ENCODE measurements at places on chromosomes 7 and 10. TPM values are rescaled to one million over a fixed set of nuclear protein-coding genes. Genes with fewer than 3 reads are reported as not detected.
A peak's percentile ranks its signal among the peaks of the same experiment; 100 is the strongest.

Gene ADAM12
- 5.5 TPM for total RNA-seq

Gene SFR1
- total RNA-seq, result 6.5 TPM

Gene CYP2C19
- not detected for total RNA-seq

Gene SORCS1
- 1.4 TPM for total RNA-seq

DNA sequence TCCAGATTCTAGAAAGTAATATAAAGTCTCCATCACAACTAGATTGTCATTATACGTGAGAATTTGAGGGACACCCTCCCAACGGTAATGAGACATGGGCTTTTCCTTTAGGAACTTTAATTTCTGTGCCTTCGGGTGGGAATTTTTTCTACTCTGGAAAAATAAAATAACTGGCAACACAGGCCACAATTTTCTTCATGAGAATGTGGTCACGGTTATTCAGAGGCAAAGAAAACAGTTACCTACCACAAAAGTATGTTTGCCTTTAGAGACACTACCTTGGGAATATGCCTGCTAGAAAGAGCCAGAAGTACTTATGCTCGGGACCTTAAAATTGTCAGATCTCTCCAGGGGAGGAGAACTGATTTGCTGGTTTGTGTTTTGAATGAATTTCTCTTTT, 99.4 kb downstream of the ITGA8 start:
- DNase-seq, result no peak

DNA sequence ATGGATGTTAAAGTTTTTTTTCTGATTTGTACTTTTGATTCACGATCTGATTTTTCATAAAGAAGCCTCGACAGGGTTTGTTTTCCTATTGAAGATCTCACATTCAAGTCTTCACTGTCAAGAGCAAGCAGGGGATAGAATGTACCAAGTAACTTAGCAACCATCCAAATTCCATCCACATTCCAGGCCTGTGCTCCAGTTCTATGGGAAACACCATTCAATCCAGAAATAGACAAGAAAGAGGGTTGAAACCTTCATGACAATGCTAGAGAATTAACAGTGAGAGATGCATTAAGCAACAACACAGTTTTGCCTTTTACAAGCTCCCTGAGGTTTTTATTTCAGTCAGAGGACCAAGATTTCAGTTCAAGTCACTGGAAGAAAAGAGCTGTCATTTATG, 300.2 kb downstream of the NEBL start:
- DNase-seq, result no peak

GRCh38 chr7:111012799-111013675, 77.9 kb upstream of the LRRN3 start:
- DNase-seq, result no peak

DNA sequence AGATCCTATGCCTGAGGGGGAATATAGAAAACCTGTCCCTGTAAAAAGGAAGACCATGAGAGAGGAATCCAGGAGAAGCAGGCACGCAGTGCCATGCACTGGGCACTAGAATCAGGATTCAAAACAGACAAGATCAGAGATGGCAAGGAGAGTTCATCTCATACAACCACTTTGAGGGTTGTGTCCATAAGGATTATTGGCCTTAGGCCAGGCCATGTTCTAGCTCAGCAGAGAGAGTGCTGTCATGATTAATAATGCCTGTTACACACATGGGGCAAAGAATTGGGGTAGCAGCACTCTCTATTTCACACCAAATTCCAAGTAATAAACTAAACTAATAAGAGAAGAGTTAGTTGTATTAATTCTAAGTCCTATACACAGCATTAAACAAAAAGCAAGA, 29.1 kb downstream of the EZH2 start:
- no peak for DNase-seq

DNA sequence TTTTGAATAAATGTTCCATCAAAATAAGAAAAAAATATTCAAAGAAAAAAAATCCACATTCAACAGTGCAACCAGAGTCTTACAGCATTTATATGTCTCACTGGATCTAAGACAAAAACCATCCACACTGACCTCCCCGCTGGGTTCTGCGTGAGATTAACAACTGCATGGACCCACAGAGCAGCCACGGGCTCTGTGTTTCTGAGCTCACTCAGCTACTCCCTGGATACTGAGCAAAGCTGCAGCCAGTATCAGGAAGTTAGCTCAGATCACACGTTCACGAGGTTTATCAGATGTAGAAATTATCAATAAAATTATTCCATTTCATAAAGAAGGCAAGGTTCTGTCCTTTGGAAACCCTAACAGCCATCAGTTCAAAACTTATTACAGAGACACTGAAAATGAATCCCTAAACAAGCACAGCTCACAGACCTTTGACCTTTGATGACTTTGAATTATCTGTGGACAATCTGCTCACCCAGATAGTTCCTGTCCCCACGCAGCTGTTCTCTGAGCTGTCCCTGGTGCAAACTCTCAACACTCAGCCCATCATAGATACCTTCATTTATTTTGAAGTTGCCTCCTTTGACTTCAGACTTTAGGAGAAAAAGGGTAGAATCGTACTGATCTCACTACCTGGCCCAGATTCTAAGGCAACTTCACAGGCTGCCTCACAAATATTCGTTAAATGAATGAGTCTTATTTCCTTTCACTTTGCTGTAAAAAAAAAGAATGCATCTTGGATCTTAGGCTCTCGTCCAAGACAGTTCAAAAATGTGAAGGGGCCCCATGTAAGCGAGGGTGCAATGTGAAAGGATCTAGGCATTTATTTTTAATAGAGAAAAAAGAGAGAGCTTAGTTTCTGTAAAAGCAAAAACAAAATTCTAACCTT, 67.7 kb upstream of the SVIL start:
- DNase-seq, result no peak

DNA sequence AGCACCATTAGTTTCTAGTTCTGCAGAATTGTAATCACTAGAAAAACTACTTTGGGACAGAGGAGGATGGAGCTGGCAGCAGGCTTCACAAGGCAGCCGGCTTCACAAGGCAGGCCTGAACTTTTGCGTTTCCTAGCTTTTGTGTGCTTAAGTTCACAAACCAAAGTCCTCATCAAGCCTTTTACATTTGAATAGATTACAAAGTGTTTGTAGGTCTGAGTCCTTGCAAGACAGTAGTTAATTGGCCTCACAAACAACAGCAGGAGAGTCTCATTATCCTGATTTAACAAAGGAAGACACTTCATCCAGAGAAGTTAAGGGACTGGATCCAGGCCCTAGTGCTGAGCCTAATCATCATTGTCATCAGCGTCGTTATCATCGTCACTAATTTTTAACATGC, 147.8 kb upstream of the AUTS2 start:
- DNase-seq, result no peak

GRCh38 chr7:94301024-94301586, 93.6 kb upstream of the COL1A2 start:
- peak; percentile 89 for DNase-seq

DNA sequence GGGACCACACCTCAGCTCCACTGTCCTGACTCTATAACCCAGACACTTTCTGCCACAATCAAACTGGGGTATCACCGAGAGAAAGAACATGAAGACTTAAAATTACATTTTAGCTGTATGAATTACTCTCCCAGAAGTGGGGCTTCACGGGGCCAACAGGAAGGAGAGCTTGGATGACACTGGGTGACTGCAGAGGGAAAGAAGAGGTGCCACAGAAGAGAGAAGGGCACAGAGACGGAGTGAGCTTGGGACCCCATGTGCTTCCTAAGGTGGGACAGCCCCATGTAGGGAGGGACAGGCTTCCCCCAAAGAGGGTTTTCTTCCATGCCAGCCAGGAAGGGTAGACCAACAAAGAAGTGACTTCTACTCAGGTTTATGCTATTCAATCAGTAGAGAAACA, 162.0 kb upstream of the RHEB start:
- DNase-seq, result no peak

GRCh38 chr7:98557538-98558031, 59.5 kb upstream of the NPTX2 start:
- DNase-seq, result no peak

- no peak for DNase-seq
These were observed 448.1 kb upstream of the SEMA3D start for GRCh38 chr7:85634951-85635350.

DNA sequence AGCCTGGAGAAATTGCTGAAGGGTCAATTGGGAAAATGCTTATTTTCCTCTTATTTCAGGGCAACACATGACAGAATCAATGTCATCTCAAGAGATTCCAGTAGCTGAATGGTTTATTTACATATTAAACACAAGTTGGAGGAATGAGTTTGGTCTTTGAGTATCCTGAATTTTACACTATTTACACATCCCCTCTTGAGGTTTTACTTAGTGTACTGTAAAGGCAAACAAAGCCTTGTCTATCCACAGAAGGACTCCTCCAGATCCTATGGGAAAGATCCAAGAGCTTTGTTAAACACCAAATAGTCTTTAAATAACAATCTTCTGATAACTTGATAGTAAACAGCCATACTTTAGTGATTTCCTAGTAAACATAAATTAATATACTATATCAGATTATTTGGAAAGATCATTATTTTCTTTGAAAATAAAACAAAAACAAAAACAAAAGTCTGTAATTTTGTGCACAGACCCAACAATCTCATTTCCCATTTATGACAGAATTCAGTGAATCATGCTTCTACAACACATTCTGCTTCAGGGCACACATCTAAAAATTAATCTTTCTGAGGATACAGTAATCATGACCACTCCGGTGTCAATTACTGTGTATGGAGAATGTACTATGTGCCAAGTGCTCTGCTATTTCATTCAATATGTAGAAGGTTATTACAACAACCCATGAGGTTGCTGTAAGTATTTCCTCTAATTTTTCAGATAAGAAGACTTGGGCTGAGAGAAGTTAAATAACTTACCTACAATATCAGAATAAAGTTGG, 575.0 kb upstream of the LRRTM3 start:
- DNase-seq, result no peak

DNA sequence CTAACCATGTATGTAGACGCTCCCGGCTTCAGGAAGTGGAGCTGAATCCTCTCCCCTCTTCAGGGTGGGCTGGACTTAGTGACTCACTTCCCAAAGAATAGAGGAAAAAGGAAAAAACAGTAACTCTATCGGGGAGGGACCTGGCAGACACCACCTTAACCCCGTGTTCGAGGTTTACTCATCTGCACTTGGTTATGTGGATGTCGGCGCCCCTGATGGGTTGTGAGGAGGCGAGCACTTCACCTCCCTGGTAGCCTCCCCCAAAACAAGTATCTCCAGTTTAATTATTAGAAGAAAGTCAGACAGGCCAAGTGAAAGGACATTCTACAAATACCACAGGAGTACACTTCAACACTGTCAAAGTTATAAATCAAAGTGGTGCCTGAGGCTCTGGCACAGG, 559.7 kb downstream of the TCERG1L start:
- DNase-seq, result peak; percentile 30

GRCh38 chr10:329361-330099, 194.3 kb downstream of the ZMYND11 start:
- peak; percentile 95 for DNase-seq

DNA sequence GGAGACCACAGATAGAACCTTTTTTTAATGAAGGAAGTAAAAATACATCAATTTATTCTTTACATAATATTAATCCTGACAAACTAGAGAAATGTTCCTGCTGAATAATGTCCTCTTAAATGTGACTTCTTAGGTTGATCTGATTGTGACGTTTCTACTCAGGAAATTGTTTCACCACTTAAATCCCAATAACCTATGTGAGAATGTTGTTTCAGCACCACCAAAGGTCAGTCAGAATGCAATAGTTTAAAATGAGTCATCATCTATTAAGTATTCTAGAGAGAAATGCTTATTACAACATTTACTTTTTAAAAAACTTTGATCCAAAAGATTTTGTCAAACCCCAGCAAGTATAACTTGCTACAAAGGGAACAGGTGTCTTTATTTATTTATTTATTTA, 155.4 kb upstream of the CACNA2D1 start:
- DNase-seq, result no peak

GRCh38 chr7:22972207-22972606, 41.7 kb downstream of the HYCC1 start:
- no peak for DNase-seq

DNA sequence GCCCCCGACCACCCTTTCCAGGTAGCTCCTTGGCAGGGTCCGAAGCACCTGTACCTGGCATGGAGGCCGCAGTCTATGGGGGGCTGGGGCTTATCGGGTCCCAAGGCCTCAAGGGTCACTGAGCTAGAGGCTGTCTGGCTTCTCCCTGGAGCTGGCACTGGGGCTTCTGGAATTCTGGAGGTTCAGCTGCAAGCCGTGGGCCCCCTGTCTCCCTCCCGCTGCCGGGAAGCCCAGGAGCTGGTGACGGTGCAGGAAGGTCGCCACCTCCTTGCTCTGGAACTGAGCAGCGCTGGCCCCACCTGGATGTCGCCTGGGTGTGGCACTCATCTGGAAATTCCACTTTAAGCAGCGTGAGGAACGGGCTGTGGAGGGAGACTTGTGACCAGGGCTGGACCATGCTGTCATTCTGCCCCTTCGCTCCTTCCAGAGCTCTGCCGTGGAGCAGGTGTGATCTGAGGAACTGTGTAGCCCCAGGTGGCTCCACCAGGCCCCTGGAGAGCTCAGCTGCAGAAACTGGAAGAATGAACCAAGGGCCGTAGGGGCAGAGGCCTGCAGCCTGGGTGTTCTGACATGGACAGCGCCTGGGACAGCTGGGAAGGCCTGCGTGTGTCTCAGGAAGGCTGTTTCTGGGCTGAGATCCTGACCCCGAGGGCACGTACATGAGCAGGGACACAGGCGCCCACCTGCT, 129.7 kb upstream of the PPP2R2D start:
- DNase-seq, result no peak

DNA sequence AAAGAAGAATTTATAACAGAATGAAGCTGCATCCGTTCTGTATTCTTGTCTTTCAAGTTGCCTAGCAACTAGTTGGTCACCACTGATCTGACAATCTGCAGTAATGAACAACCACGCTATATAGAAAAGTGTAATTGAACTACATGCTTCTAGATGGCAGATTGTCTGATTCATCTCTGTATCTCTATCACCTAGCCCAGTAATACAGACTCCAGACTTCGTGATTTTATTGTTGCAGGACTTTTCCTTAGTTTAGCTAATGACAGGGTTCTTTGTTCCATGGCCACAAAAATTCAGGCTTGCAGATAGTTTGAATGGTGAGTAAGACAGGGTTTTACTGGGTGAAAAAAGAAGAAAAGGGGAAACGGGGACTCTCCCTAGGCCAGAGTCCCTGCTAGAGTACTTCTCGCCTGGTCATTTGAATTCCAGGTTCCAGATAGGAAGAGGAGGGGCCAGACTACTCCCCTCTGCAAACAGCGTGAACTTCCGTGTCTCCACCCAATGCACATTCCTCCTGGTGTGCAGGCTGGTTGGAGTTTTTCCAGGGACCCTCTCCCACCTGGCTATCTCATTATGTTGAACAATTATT, 45.9 kb downstream of the COL1A2 start:
- DNase-seq, result no peak

All from aorta (tissue), 5 donors.